CD8-positive, alpha-beta memory T cell (primary cell): ENCODE measurements at places on chromosomes 1 and 21.

GRCh38 chr1:208117409-208117808, 126.8 kb downstream of the PLXNA2 start:
- DNase-seq = no peak

DNA sequence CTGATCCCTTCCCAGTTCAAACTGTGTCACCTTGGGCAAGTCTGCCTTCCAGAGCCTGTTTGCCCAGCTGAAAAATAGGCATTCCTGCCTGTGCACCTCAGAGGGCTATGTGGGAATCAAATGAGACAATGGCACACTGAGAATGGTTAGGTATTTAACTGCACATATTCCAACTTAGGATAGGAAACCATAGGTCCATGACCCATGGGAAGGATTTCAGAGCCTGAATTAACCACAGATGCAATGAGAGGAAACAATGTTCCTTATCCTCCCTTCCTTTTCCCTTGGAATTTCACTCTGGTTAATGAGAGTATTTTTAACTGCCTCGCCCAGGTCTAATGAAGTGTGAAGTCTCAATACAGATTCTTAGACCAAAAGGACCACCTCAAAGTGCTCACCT, 12.7 kb downstream of the PAFAH2 start:
- DNase-seq = no peak

GRCh38 chr1:25560788-25561187, 17.4 kb downstream of the LDLRAP1 start:
- no peak for DNase-seq

DNA sequence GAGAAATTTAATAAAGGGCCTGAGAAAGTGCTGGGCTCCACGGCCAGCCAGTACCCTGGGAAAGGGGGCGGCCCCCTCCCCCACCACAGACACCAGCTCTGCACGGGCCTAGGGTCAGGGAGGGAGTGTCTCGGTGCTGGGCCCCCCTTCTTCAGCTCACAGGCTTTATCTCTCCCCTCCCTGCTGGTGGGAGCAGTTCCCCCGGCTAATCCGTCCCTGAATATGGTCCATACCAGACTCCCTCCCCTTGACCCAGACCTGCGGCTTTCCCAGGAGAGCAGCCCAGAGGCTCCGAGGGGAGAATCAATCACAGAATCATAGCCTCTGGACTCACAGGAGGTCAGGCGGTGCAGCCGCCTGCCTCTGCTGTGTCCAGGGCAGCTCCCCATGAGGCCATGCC, 26.0 kb upstream of the RSPO1 start:
- DNase-seq = no peak

DNA sequence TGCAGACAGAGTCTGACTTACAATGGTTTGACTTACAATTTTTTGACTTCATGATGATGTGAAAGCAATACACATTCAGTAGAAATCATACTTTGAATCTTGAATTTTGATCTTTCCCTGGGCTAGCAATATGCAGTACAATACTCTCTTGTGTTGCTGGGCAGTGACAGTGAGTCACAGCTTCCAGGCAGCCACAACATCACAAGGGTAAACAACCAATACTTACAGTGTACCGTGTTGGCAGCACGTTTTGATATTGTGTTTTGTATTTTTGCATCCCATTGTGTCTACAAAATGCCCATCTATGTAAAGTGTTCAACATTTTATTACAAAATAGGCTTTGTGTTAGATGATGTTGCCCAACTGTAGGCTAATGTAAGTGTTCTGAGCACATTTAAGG, 150.9 kb downstream of the NTMT2 start:
- DNase-seq = no peak

DNA sequence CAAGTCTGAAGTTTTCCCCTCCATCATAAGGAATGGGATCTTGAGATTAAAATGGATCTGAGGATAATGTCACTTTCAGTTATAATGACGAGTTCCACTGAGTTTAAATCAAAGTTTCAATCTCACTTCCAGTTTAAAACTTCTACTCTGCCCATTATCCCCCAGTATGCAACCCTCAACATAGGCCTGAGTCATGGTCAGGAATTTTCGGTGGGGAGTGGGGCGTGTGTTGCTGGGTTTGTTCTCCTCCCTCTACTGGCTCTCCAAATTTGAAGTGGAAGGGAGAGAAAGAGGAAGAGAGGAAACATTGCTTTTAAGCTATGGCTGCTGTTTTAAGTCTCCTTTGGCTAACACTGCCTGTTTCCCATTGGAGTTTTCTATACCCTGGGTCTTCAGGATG, 152.9 kb downstream of the TM2D1 start:
- no peak for DNase-seq

- no peak for DNase-seq
Measured at GRCh38 chr1:67610450-67610849, 74.6 kb upstream of the GADD45A start.

- no peak for DNase-seq
Measured at GRCh38 chr1:147287133-147287865, 44.8 kb downstream of the CHD1L start.

DNA sequence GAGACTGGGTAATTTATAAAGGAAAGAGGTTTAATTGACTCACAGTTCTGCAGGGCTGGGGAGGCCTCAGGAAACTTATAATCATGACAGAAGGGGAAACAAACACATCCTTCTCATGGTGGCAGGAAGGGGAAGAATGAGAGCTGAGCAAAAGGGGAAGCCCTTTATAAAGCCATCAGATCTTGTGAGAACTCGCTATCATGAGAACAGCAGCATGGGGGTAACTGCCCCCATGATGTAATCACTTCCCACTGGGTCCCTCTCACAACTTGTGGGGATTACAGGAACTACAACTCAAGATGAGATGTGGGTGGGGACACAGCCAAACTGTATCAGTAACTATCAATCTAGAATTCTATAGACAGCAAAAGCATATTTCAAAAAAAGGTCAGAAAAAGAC, 64.7 kb upstream of the ACTRT2 start:
- no peak for DNase-seq
